ENCODE measurements at places on chromosomes 12 and 14. TPM values are rescaled to one million over a fixed set of nuclear protein-coding genes. Genes with fewer than 3 reads are reported as not detected.

GRCh38 chr14:29717901-29718300 is 209.7 kb downstream of the PRKD1 start:
- no peak overlapping the region for H3K27ac ChIP-seq
- H3K4me1 ChIP-seq = no peaks in the 10 kb centered on the region
- no peaks in the 10 kb centered on the region for H3K27me3 ChIP-seq
- no peak for DNase-seq
- H3K36me3 ChIP-seq = no peaks in the 10 kb centered on the region

Gene CLEC7A
- total RNA-seq = 2.9 TPM

Gene CLEC4C
- total RNA-seq = not detected

Gene PTCSC3
- not detected for total RNA-seq

GRCh38 chr14:68665131-68665530 is 127.7 kb downstream of the ZFP36L1 start:
- peak overlapping the region; percentile 84 for H3K27ac ChIP-seq
- DNase-seq = no peak
- peaks cover 18% of the 10 kb centered on the region for H3K4me1 ChIP-seq
- no peaks in the 10 kb centered on the region for H3K36me3 ChIP-seq

- H3K4me1 ChIP-seq = no peaks in the 10 kb centered on the region
- no peak overlapping the region for H3K4me3 ChIP-seq
- no peak overlapping the region for H3K27ac ChIP-seq
- H3K27me3 ChIP-seq = no peaks in the 10 kb centered on the region
- no peaks in the 10 kb centered on the region for H3K36me3 ChIP-seq
Observed at GRCh38 chr14:75361751-75362433, 65.9 kb upstream of the JDP2 start.

DNA sequence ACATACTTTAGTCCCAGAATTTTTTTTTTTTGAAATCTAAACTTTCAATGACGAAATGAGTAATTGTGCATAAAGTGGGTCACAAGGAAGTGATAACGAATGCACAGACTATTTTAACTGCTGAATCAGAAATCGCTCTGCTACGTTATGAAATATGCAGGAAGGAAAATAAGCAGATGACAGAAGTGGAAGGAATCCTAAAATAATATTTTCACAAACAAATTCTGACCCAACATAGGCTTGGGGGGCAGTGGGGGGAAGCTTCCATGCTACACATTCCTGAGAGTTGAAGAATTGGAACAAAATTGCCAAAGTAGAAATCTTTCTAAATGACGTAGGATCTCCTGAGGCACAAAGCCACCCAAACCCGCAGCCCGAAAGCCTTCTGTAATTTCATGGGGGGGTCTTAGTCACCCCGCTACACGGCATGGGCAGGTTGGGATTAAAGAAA is 89.6 kb downstream of the ARF6 start:
- H3K27me3 ChIP-seq = no peaks in the 10 kb centered on the region
- DNase-seq = no peak
- H3K4me1 ChIP-seq = peaks cover 9% of the 10 kb centered on the region
- no peak overlapping the region for H3K4me3 ChIP-seq
- H3K27ac ChIP-seq = no peak overlapping the region

Gene KRT7
- 1.6 TPM for total RNA-seq

Gene ST8SIA1
- 4.1 TPM for total RNA-seq

GRCh38 chr14:41824441-41824840 is 217.8 kb downstream of the LRFN5 start:
- no peaks in the 10 kb centered on the region for H3K4me1 ChIP-seq
- no peak overlapping the region for H3K4me3 ChIP-seq
- no peaks in the 10 kb centered on the region for H3K36me3 ChIP-seq
- no peaks in the 10 kb centered on the region for H3K27me3 ChIP-seq

- H3K4me3 ChIP-seq = no peak overlapping the region
- no peaks in the 10 kb centered on the region for H3K4me1 ChIP-seq
- no peak for DNase-seq
- H3K27me3 ChIP-seq = no peaks in the 10 kb centered on the region
- no peaks in the 10 kb centered on the region for H3K36me3 ChIP-seq
- H3K27ac ChIP-seq = no peak overlapping the region
Observed at GRCh38 chr12:39503439-39503838, 60.5 kb upstream of the KIF21A start.

DNA sequence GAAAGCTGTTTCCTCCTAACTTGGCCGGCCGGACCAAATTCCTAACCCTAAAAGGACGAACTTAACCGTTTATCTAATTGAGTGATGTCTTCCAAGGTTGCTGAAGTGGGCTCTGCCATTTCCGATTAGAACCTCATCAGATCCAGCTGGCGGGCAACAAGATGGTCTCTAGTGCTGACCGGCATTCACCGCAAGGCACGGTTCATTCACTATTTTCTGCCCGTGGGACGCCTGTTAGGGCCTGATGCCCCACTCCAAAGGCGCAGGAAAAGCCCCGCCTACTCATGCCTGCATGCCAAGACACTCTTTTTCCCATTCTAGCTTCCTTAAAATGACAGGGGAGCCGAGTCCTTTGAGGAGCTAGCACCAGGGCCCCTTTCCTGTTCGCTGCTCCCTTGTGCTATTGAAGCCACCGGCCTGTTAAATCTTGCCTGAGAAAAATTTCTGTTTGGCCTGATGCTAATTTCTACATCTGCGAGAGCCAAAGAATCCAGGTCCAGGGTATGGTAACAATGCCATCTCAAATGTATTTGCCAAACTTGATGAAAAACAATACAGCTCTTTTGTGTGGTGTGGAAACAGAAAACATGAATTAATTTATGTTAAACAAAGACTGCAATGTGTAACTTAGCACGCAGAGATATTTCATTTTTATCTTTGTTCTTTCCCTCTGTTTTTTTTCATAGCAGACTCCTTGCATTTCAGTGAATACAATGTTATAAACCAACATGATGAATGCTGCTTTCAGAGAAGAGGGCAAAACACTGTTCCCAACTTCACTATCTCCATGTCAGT is 1071.2 kb upstream of the USP15 start:
- no peak overlapping the region for H3K4me3 ChIP-seq
- no peaks in the 10 kb centered on the region for H3K36me3 ChIP-seq
- H3K4me1 ChIP-seq = no peaks in the 10 kb centered on the region
- H3K27ac ChIP-seq = no peak overlapping the region
- H3K27me3 ChIP-seq = no peaks in the 10 kb centered on the region
- no peak for DNase-seq

Gene KRT86
- 3.6 TPM for total RNA-seq
